ENCODE measurements at places on chromosomes 11 and 22.
A peak's percentile ranks its signal among the peaks of the same experiment; 100 is the strongest.

DNA sequence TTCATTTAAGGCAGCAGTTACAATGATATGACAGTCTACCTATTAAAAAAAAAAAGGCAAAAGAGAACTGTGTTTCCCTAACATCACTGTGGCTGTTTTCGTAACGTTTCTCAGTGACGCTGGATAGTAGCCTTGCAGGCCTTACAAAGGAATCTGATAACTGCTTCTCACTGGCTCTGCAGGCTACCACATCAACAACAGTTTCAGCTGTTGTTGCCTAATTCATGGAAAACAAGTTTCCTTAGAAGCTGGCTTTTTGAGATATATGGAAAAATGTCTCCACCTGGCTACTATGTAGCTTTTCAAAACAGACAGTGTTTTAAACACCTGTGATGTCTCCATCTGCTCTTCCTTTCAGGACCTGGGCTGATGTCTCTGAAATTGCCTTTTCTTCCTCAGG is 3.8 kb downstream of the OR51V1 start:
- no peak for DNase-seq

- DNase-seq = no peak
Measured at GRCh38 chr11:8820401-8820800, 90.6 kb upstream of the AKIP1 start.

GRCh38 chr22:42202669-42203068 is 67.8 kb downstream of the TCF20 start:
- peak; percentile 28 for DNase-seq

GRCh38 chr11:14413307-14414069 is 54.5 kb upstream of the RRAS2 start:
- peak; percentile 92 for DNase-seq

DNA sequence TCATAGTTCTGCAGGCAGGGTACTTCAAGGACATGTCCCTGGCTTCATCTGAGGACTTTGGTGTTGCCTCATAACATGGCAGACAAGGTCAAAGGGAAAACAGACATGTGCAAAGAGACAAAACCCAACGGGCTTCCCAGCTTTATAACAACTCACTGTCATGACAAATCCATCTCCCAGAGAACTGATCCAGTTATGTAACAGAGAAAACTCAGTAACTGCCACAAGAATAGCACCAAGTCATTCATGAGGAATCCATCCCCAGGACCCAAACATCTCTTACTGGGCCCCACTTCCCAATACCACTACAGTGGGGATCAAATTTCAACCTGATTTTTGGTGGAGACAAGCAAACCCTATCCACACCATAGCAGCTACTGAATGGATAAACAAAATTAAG is 13.0 kb downstream of the OR52N4 start:
- no peak for DNase-seq

DNA sequence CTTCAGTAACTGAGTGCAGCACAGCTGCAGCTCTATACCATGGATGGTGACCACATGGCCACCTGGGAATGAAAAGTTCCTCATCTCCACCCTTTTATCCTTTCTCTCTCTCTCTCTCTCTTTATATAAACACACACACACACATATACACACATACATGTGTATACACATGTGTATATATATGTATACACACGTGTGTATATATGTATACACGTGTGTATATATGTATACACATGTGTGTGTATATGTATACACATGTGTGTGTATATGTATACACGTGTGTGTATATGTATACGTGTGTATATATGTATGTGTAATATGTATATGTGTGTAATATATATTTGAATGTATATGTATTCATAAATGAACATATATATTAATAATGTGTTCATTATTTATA is 18.8 kb upstream of the FAR1 start:
- no peak for DNase-seq

GRCh38 chr11:131838016-131838415 is 467.6 kb downstream of the NTM start:
- no peak for DNase-seq
